ENCODE measurements at places on chromosomes 11 and 22.

GRCh38 chr11:14577292-14577691 is 57.1 kb upstream of the PSMA1 start:
- no peak for DNase-seq

GRCh38 chr11:59668188-59668949 is 468 bp downstream of the PATL1 start:
- DNase-seq, result peak; percentile 34

DNA sequence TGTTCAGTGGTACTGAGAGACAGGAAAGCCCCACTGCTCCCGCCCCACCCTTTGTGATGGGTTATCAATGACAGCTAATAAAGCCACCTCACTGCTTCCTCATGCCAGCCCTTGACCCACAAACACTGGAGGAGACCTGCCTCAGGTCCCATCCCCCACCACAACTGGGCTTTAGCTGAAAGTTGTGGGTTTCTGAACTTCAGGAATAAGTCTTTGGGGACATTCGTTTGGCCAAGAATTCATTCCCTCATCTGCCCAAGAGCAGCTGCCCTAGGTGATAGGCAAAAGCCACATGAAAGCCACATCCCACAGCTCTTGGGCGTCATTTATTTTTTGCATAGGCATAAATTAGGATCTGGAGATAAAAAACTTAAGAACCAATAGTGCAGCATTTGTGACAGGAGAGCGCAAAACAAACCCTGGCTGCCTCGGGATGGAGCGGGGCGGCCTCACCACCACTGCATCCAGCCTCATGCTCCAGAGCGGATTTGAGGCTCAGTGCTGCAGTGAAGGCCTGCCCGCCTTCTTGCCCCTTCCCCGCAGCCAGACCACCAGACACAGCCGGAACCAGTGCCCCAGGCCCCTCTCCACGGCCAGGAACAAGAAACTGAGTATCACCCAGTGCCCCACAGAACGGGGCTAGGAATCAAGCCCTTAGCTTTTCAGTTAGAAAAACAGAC is 21.2 kb downstream of the SUN2 start:
- DNase-seq, result no peak

DNA sequence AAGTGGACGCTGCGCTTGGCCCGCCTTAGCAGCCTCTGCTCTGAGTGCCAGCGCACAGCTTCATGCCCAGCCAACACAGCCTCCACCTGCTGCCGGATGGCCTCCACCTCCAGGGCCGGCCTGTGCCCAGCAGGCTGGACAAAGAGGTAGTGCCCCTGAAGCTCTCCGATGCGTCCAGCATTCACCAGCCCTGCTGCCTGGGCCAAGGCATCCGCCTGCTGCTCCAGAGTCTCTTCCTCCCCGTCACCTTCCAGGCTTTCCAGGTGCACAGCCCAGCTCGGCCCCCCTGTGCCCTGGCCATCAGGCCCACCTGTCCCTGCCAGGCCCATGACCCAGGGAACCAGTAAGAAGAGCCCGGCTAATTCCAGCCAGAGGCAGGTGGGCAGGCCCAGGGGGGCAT is 2.5 kb downstream of the PCSK7 start:
- no peak for DNase-seq

DNA sequence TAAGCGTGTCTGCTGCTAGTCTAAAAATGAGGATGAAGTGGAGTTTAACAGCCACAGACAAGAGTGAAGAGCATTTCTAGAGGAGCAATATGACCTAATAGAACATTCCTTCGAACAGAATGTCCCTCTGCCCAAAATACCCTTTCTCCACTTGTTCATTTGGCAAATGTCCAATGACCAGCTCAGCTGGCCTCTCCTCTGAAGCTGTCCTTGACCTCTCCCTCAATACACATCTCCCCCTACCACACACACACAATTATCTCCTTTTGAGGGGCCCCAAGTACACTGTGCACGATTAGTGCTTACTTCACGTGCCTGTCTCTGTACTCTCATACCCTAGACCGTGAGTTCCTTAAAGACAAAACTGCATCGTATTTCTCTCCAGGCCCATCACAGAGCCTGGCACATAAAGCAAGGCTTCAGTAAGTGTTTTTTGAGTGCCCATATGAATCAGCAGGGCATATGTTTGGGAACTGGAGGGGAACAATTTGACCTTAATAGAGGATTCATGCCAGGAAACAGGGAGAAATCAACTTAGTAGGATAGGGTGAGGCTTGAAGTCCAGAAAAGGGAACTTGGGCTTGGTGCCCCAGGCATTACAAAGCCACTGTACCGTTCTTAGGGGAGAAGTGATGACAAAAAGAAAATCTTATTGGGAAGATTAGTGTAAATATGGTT is 18.1 kb upstream of the NCAM1 start:
- DNase-seq, result no peak

- DNase-seq, result no peak
These were observed 92.2 kb upstream of the SORL1-AS1 start for GRCh38 chr11:121544956-121545355.
